Stimulated activated CD8-positive, alpha-beta memory T cell treated with anti-CD3 and anti-CD28 coated beads, Interleukin-4, amount 100 ng/mL, for 4 hours (primary cell): ENCODE measurements at places on chromosomes 1 and 21.
A peak's percentile ranks its signal among the peaks of the same experiment; 100 is the strongest.

DNA sequence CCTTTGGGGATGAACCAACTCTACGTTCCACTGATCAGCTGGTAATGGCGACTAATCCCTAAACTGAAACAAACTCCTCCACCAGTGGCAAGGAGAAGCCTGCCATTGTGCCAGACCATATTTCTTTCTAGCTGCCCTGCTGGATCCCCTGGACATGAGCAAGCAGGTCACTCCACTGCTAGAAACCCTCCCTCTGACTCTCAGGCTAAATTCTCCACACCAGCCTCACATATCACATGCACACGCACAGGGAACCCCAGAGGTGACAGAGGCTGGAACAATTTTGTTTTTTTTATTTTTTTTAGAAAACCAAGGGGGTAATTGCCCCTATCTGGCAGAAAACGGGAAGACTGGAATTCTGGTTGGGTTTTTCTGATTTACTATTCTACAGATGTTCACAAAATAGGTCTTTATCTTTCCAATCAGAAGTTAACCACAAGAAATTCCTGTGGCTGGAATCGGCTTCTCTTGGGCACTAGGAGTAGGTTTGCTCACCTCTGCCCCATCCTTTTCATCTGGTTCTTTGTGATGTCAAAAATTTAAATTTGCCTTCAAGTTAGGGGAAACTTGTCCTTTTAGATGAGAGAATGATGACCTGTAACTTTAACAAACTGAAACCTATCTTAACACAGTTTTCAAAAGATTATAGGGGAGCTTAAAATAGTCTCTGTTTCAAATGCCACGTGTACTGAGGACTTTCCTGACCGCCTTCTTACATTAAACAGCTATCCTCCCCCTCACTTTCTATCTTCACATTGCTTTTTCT is 258.1 kb downstream of the SDCCAG8 start:
- no peak for DNase-seq

DNA sequence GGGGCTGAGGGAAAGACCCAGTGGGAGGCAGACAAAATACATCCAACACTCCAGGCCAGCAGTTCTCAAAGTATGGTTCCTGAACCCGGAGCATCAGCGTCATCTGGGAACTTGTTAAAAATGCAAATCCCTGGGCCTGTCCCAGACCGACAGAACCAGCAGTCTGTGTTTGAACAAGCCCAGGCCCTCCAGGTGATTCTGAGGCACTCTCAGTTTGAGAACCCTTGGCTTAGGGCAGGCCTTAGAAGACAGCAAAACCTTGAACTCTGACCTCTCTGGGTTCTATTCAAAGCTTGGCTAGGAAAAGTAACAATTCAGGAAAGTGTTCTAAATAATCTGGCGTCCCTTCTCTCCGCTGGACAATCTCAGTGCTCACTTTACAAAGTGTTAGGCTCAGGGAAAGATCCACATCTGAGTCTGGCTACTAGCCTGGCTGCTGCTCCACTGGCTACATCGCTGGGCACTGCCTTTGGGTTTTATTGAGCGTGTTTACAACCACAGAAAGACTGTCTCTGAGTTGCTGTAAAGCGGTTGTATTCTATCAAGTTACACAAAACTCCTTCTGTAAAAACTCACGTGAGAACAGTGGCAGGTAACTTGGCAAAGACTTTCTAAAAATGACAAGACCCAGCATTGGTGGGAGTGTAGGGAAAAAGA is 166.1 kb downstream of the HIVEP3 start:
- DNase-seq: no peak

GRCh38 chr1:155053531-155054105 is 2.5 kb downstream of the ADAM15 start:
- no peak for DNase-seq

- no peak for DNase-seq
These were observed 107.5 kb upstream of the TNFSF4 start for GRCh38 chr1:173314656-173315055.

GRCh38 chr1:167714098-167714438 is 7.7 kb upstream of the MPZL1 start:
- DNase-seq: peak; percentile 64

DNA sequence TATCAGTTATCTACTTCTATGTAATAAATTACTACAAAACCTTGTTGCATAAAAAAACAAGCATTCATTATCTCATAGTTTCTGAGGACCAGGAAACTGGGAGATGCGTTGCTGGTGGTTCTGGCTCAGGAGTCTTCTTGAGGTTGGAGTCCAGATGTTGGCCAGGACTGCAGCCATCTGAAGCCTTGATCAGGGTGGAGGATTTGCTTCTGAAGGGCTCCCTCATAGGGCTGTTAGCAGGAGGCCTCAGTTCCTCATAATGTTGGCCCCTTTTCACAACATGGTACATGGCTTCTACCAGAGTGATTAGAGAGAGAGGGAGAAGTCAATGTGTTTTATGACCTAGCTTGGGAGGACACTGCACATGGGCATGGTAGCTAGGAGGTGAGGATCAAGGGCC is 137.4 kb downstream of the CNIH3 start:
- no peak for DNase-seq

GRCh38 chr1:175287377-175287776 is 94.8 kb upstream of the KIAA0040 start:
- no peak for DNase-seq

GRCh38 chr1:200899015-200899386 is 4.3 kb downstream of the INAVA start:
- DNase-seq: no peak

GRCh38 chr1:186985889-186986491 is 157.2 kb downstream of the PLA2G4A start:
- DNase-seq: no peak

DNA sequence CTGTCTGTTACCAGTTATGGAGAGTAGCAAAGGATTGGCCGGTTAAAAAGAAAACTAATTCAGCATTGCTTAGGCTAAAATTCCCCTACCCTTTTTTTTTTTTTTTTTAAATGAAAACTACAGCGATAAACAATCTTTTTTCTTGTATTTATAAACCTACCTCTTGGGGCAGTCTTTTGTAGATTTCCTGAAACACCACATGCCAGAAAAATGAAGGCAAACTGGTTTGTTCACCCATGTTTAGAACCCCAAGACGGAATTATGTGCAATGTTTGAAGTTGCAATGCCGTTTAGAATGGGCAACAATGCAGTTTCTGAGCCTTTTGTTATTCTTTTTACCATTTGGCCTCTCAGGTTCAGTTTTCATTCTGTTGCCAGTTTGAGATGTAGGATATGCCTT is 59.1 kb downstream of the PRDM2 start:
- no peak for DNase-seq

DNA sequence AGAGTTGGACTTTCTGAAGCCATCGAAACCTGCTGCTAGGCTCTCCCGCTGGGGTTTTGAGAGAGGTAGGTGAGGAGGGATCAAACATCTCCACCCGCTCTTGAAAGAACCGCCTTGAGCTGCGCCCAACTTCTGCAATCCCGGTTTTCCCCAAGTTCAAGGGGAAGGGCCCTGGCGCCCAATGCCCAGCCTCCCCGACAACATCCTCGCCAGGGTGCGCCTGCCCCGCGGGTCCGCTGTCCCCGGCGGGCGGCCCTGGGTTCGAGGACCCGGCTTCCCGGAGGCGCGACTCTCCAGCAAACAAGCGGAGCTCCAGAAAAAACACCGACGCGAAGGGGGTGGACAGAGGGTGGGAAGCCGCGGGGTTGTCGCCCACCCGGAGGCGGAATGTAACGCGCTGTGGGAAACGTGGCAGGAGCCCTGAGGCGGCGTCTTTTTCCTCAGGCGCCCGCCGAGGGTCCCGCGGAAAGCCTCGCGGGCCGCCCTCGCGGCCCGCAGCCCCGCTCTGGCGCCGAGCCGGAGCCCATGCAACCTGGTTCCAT is 607 bp downstream of the BTG3 start:
- no peak for DNase-seq

- no peak for DNase-seq
These were observed 121.8 kb upstream of the ERG start for GRCh38 chr21:38619992-38620479.

DNA sequence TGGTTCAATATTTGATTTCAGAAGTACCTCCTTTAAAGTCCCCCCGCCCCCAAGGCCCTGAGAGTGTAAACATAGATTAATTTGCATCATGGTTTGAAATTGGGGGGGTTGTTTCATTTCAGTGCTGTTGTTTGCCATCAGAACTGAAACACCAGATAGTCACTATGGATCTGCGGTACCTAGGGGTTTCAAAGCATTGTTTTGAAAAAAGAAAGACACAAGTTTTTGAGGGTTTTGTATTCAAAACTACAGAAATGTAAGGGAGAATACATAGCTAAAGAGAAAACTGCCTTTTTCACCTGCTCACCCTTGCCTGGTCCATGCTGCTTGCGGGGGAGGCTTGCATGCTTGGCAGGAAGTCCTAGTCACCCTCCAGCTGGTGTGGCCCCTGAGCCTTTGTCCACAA is 59.3 kb downstream of the ACP6 start:
- DNase-seq: no peak

GRCh38 chr1:43452789-43453441 is 816 bp downstream of the HYI start:
- no peak for DNase-seq

- DNase-seq: no peak
These were observed 9.9 kb upstream of the TDRD10 start for GRCh38 chr1:154492115-154492514.

- DNase-seq: no peak
These were observed 38.7 kb upstream of the KIF26B start for GRCh38 chr1:245116131-245116530.

DNA sequence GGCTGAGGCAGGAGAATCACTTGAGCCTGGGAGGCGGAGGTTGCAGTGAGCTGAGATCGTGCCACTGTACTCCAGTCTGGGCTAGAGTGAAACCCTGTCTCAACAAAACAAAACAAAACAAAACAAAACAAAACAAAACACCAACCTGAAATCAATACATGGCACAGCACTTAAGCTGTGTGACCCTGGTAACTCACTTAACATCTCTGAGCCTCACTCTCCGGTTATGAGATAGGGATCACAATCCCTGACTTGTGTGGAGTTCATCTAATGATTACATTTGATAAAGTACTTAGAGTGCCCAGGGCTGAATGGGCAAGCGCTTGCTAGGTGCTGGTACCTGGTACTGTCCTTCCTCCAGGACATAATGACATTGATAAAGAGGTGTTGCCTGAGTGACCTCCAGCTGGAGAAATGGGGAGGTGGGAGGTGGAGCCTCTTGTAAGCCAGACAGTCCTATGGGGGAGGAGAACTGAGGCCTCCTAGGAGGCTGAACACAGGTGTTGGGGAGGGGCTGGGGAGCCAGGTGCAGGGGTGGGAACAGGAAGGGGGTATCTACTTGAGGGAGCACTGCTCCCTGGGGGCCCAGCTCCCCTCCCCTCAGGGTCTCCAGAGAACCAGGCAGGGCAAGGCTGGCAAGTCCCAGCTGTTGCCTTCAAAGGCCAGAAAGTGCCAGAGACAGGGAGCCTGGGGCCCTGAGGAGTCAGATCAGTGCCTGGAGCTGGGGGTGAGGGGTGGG is 17.9 kb downstream of the FOXO6 start:
- no peak for DNase-seq

GRCh38 chr1:109040989-109041620 is 797 bp downstream of the WDR47 start:
- DNase-seq: no peak

DNA sequence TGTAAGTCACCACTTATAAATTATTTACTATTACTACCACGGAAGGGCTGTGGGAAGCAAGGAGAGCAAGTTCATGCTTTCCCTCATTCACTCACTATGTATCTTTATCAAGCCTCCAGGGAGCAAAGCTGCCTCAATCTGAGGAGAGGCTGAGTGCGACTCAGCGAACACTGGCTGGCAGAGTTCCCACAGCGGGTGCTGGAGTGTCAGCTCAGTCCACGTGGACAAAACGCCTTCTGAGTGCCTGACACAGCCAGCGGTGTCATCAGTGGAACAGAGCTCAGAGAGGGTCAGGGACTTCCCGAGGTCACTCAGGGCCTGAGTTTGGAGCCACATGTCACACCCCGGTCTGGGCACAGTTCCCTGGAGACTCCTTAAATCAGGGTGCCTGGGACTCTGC is 16.9 kb downstream of the MATN1 start:
- DNase-seq: no peak

- DNase-seq: peak; percentile 87
These were observed 5.5 kb downstream of the TNFRSF25 start for GRCh38 chr1:6460301-6461050.

GRCh38 chr1:20578721-20579395 is 10.0 kb upstream of the CDA start:
- DNase-seq: no peak

DNA sequence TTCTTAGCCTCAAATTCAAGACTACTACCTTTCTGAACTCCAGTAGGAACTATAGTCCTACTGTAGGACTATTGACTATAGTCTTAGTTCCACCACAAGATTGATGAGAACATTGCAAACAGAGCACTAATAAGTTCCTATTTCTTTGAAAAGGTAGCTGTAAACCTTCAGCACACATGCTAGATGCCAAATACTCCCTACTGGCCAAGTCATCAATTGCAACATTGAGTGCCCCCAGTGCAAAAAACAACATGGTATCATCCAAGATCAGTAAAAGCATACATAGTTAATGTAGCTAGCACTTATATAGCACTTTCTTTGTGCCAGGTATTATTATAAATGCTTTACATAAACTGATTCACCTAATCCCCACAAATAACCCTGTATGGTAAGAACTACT is 99.8 kb downstream of the MRPL39 start:
- no peak for DNase-seq

DNA sequence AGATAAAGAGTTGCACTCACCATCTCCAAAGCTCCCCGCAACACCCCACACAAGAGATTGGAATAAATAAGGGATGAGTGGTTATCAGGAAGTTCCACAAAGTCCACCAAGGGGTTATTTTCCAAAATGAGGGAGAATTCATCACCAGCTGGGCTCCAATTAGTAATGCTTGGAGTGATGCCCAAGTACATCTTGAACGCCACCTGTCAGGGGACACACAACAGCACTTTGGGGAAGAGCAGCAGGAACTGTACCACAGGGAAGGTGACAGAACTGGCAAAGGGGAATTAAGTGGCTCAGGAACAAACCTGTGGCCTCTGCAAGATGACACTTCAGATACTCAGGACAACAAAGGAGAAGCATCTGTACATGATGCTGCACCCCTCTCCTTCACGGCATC is 11.5 kb downstream of the TRAPPC3 start:
- no peak for DNase-seq

DNA sequence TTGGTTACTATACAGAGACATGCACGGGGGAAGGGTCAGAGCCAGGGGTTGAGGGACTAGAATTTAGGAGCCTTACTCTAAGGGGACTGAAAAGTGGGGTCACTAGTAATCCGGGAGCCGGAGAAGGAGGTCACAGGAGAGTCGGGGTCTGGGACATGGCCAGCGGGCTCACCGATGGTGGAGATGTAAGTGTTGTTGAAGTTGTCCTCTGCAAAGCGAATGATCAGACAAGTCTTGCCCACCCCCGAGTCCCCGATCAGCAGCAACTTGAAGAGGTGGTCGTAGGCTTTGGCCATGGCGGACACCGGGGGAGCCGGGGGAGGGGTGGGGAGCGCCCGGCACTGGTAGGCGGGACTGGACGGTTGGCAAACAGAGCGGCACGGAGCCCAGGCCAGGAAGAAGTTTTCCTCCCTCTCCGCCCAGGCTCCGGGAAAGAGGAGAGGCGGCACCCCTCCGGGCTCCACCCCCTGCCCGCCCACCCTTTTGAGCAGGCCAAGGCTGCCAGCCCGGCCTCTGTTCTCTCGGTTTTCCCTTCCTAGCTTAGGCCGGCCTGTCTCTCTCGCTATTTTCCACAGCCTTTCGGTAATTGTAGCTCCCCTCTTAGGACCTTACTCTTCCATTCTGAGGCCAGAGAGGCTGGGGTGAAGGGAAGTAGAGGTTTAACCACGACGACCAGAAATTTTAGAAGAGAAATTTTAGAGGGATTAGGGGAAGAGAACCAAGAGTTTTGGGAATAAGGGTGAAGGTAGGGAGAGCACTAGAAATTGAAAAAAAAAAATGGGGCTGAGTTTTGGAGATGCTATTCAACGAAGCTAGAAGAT is at the start of gene RAB13:
Gene RAB13, minus strand, starts transcription at position 399 of the 821 bp plus-strand sequence. Its CDS starts 103 bp downstream, at position 296.
- DNase-seq: no peak
